NCI-H2029 (cell line): ENCODE measurements at places on chromosomes 3 and 15.

DNA sequence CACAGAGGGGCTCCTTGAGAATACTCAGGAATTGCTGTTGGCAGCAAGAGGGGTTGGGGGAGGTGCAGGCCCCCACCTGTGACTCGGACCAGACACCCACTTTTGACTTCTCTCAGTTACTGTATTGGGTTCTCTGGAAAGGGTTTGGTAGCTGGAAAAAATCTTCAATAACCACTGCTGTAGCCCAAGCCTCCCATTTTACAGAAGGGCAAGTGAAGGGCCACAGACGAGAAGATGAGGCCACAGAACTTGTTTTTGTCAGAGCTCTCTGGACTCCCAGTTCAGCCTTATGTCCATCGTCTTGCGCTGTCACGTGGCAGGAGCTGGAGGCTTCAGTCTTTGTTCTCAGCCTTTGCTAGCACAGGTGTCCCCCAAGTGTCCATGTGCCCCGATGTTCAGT, 12.7 kb upstream of the TATDN2 start:
- DNase-seq: no peak

DNA sequence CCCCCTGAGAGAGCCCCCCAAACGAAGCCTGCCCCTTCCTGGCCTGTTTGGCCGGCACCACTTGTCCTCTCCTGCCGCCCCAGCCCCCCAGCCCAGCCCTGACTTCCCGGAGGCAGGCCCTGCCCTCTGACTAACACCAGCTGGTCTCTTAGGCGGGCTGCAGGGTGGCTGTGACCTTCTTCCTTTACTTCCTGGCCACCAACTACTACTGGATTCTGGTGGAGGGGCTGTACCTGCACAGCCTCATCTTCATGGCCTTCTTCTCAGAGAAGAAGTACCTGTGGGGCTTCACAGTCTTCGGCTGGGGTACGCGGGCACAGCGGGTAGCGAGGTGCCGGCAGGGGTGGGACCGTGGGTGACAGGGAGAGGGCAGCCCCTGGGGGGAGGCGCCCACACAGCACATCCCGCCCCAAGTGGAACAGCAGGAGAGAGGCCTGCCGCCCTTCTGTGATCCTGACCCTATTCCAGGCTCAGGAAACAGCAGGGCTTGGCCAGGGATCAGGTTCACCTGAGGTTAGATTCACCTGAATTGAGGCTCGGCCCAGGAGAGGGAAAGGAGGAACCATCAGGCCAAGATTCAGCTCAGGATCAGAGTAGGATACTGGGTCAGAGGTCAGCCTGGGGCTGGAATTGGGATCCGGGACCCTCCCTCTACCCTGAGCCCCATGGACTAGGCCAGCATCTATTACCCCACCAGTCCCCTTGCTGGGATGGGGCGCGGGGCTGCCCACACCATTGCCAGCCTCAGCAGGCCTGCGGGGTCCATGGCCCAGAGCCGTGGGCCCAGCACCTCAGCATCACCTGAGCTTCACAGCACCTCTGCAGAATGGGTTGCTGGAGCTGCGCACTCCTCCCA, 21.9 kb downstream of the PTH1R start:
- DNase-seq: no peak

DNA sequence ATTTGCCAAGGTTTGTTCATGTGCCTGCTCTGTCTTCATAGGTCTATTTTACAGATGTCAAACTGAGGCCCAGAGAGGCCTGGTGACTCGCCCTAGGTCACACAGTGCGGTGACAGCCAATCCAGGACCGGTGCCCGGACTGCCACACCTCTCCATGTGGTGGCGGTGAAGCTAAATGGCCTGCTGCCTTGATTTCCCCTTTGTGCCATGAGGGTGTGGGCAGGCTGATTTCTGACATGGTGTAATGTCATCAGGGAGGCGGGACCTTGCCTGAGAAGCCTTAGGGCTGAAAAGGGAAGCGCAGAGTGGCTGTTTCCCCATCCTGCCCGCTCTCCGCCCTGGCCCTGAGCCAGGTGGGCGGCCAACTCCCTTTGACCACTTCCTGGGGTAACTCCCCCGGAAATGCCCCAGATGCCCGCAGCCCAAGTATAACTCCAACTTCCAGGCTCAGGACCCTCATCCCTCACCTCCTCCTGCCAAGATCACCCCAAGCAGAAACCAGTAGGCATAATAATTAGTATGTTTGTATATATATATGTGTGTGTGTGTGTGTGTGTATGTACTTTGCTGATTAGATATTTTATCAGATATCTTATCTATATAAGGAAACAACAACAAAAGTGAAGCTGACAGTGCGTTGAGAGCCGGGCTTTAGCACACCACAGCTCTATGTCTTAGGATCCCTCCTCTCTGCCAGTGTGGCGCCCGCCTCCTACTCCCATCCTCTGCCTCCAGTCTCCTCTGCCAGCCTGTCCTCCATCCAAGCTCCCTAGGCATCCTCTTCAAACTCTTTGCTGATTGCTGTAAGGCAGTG, 63.9 kb downstream of the IQSEC1 start:
- no peak for DNase-seq

DNA sequence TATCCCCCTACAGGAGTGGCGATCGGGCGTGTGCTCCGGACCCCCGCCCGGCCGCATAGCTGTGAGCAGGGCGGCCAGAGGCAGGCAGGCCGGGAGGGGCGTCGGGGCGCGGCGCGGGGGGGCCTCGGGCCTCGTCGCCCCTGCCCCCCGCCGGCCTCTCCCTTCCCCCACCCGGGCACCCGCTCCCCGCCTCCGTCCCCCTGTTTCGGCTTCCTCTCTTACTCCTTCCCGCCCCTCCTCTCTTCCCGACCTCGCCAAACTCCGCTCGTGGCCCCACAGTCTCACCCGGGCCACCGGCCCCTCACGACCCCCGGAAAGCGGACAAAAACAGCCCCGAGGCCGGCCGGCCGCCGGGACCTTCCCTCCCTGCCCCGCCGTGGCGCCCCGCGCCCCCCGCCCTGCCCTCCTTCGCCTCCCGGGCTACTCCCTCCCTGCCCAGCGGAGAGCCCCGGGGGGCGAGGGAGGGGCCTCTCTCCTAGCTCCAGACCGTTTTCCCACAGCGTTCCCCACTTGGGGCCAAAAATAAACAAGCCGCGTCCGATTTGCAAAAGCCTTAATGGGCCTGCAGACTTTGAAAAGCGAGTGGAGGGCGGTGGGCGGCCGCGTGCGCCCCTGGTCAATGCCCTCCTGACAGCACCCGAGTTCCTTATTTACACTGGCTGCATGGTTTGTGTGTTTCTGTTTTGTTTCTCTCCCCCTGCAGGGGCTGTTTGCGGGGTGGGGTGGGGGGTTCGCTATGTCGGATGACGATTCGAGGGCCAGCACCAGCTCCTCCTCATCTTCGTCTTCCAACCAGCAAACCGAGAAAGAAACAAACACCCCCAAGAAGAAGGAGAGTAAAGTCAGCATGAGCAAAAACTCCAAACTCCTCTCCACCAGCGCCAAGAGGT, 1.0 kb downstream of the UBE2E1 start:
- DNase-seq: no peak

GRCh38 chr3:36248374-36248773, 131.9 kb upstream of the STAC start:
- no peak for DNase-seq

DNA sequence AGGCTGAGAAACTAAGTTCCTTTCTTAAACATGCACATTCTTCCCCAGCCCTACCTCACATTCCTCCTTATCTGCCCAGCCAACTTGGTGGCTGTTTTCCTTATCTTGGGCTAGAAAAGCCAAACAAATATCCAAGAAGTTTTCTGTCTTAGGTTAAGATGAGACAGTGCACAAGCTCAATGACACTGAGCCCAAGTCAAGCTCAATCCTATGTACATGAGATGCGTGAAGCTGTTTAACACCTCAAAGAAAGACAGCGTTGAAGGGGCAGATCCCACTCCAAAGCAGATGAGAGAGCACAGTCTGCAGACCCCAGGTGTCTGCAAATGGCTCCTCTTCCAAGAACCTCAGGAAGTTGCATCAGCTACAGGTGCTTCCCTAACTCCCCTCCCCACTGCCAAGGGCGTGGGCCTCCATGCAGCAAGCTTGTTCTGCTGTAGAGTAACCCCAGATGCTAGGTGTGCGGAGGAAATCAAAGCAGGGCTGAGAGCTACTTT, 16.6 kb downstream of the LRRC2 start:
- no peak for DNase-seq

- no peak for DNase-seq
Measured at GRCh38 chr3:78721771-78722543, 1045.8 kb downstream of the ROBO1 start.

- no peak for DNase-seq
Measured at GRCh38 chr3:46194868-46195553, 13.1 kb downstream of the CCR1 start.

- no peak for DNase-seq
Measured at GRCh38 chr3:79461129-79461792, 306.5 kb downstream of the ROBO1 start.

- no peak for DNase-seq
Measured at GRCh38 chr3:177055605-177056571, 141.4 kb downstream of the TBL1XR1 start.

DNA sequence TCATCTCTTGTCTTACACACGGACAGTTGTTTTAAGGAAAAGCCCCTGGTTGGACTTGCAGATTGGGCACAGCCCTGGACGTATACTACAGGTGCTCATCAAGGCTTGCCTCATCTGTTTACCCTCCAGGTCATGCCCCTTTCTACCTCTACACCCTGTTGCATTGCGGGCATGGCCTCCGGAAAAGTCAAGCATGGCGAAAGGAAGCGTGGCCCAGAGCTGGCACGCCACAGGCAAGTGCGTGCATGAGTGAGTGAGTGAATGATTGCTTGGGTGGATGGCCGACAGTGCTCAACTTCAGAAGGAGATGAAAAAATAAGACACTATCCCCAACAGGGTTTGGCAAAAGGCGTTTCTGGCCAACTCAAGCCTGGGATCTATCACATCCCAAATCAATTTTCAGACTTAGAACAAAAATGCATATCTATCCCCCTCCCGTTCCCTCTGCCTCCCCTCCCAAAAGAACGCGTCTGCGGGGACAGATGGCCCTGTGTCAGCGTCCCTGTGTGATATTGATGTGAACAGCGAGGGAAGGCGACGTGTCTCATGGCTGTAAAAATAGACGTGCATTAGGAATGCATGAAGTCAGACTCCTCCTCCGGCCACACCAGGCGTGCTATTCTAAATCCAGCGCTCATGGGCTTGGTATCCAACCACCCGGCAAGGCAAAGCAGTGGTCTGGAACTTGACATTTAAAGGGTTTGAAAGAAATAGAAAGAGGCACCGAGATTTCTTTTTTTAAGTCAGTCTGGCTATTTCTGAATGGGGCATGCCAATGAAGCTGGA, 96.0 kb downstream of the RPLP1 start:
- DNase-seq: no peak

GRCh38 chr3:138347960-138348753, at the start of gene MRAS:
Gene MRAS, plus strand, starts transcription at chr3:138348579. Its CDS starts 24,305 bp downstream, at chr3:138372884.
- peak; percentile 42 for DNase-seq

DNA sequence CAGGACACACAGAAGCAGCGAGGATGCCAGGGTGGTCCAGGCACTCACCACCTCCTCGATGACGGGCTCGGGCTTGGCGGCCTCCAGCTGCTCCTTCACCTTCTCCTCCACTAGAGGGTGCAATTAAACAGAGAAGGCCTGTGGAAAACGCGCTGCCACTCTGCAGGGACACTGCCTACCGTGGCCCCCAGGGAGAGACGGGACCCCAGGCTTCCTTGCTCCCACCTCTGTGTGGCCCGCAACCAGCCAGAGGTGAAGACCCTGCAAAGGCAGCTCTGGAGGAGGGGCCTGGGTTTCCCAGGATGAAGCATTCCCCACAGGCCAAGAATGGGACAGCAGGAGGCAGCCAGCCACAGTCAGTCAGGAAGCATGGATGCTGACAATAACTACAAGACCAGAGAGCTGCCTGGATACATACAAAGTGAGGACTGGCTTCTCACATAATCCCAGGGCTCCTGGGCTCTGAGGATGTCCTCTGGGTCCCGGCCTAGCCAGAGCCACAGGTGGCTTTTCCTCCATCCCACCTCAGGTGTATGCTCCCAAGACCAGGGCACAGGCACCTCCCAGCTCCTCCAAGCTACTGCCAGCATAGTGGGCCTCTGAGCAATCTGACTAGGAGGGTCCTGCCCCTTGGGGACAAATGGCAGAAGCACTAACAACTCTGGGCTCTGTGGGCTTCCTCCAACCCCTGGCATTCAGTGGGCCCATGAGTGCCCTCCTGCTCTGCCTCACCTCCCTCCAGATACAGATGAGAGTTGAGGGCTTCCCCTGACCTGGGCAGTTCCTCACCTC, 46.2 kb downstream of the PTH1R start:
- peak; percentile 14 for DNase-seq

DNA sequence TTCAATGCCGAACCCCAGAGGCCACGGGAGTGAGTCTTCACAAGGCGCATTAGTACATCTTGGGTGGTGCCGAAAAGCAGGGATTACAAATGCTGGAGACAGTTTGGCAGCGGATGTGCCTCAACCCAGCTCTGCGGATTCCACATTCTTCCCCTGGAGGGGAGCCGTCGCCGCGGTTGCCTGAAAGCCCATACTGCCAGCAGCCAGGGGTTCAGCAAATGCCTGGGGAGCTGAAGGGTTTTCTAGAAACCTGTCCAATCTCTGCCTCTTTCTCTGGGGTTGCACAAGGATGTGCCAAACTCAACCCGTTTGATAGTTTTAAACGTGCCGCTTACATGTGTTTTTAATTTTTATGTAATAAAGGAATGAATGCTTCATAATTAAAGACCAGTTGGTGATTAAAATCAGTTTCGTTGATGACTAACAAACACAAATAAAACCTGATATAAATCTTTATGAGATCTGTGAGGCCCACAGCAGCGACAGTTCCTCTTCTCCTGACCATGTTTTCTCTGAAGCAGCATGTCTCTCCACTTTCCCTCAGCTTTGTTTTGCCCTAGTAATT, 74.6 kb upstream of the LEKR1 start:
- DNase-seq: no peak

DNA sequence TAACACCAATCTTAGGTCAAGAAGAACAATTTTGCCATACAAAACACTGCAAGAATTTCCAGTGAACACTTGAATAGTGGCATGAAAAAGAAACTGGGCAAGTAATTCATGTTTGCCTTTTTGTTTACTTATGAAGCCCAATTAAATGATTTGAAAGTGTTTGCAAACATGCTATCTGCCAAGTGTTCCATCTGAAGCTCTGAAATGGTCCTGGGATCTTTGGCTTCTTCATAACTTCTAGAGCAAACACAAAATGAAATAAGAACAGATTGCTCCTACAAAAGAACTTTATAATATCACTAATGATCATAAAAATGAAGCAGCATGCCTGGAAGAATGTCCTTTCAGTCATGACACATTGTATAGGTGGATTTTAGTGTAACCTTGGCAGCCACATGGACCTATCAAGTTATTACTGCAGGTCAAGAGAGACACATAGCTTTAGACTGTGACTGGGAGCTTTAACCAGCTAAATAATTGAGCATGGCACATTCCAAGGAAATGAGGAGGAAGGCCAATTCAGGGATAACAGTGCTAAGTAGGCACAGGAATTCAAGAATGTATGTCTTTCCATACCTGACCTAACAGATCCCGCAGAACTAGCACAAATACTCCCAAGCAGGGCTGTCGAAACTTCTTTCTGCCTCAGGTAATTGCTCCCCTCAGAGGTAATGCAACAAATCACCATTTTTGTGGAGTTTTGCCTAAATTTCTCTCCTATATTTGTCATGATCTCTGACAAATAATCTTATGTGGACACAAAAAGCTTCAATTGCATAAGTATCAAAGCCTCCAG, 144.6 kb downstream of the DUT start:
- DNase-seq: no peak

GRCh38 chr3:142275856-142276255, 50.5 kb upstream of the GK5 start:
- no peak for DNase-seq

GRCh38 chr15:74438721-74439316, 5.1 kb upstream of the SEMA7A start:
- no peak for DNase-seq
